GM12878 (cell line): ENCODE measurements at places on chromosomes 4 and X. TPM values are rescaled to one million over a fixed set of nuclear protein-coding genes. Genes with fewer than 3 reads are reported as not detected.

DNA sequence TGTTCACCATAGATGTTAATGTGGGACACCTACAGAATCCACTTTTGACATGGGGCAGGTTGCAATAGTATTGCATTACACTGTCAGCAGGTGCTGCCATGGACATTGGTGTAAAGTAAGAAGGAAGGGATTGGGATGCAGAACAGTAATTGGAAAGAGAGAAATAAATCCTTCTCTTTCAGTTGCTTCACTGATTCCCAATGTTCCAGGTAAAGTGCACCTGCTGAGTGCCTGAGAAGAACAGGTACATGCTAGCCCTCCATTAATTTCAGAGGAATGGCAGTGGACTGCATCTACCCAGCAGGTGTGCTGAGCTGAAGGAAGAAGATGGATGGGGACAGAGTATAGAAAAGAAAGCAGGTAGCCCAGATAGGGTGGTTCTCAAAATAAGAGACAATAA, 248.5 kb downstream of the TENM3 start:
- H3K4me1 ChIP-seq = peaks cover 8% of the 10 kb centered on the region
- no peak overlapping the region for H3K4me3 ChIP-seq
- H3K27ac ChIP-seq = no peak overlapping the region
- no peak for DNase-seq

Gene GNRHR
- polyA plus RNA-seq = 0.10 TPM in 1 of 2 replicates, not detected in the other

DNA sequence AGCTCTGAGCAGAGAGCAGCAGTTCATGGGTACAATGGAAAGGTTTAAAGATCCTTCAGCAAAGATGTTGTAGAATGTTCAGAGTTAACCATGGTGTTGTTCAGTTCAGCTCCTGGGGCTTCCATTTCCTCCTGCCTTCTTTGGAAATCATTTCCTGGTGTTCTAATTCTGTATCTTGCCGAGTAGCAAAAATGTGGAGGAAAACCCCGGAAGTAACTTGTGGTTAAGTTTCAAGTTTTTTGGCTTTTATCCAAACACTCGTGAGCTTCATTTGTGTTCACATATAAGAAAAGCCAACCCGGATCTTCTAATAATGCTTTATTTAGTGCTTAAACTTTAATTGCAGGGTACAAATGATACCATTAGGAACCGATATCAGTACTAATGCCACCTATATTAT, 33.6 kb upstream of the ARX start:
- H3K36me3 ChIP-seq = no peaks in the 10 kb centered on the region
- no peaks in the 10 kb centered on the region; the same call in 1 of the 2 replicates for H3K27me3 ChIP-seq
- no peak overlapping the region for H3K27ac ChIP-seq

- peak overlapping the region; percentile 71 for H3K27ac ChIP-seq
- peaks cover 37% of the 10 kb centered on the region for H3K4me1 ChIP-seq
- DNase-seq = no peak
- peak overlapping the region; percentile 13; the same call in 1 of the 2 replicates for H3K4me3 ChIP-seq
- peaks cover 5% of the 10 kb centered on the region for H3K36me3 ChIP-seq
These were observed 15.3 kb downstream of the SEPTIN6 start for GRCh38 chrX:119677654-119677981.

DNA sequence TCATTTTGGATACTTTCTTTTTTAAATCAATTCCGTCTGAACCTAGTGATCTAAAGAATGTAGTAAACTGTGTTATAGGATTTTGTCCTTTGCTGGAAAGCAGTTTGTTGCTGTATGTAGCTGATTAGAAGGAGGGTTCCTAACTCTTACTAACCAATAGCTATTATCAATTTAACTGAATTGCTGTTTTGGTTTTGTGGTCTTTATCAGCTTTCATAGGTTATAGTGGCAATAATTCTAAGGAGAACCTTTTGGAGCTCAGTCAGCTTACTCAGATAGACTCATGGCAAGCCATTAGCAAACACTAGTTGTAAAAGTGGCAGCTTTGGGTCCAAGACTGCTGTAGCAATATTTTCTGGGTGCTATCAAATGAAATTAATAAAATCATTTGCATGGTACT, 29.6 kb downstream of the SH3BGRL start:
- H3K4me1 ChIP-seq = no peaks in the 10 kb centered on the region
- no peak overlapping the region for H3K4me3 ChIP-seq
- no peaks in the 10 kb centered on the region for H3K36me3 ChIP-seq
- no peak for DNase-seq
- no peak overlapping the region for H3K27ac ChIP-seq

GRCh38 chrX:87890437-87890836, 372.8 kb downstream of the KLHL4 start:
- DNase-seq = no peak
- H3K27me3 ChIP-seq = no peaks in the 10 kb centered on the region
- no peaks in the 10 kb centered on the region for H3K4me1 ChIP-seq
- no peaks in the 10 kb centered on the region for H3K36me3 ChIP-seq

DNA sequence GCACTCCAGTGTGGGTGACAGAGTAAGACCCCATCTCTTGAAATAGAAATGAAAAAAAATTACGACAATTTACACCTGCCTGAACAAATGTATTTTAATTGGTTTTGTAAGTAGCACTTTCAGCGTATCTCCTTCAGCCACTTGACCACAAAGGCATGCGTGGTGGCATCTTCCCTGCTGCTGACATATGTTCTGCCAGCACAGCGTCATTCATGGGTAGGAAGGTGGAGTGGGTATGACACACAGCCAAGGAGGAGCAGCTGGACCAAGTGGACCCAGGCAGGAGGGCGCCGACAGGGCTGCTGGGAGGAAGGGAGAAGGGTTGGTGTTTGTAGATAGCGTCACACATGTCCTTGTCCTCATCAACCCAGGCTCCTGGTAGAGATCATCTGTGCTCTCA, 28.6 kb upstream of the CLDN34 start:
- DNase-seq = no peak
- peaks cover 3% of the 10 kb centered on the region; the same call in 1 of the 2 replicates for H3K4me1 ChIP-seq
- H3K4me3 ChIP-seq = no peak overlapping the region

- H3K36me3 ChIP-seq = no peaks in the 10 kb centered on the region
- H3K4me1 ChIP-seq = no peaks in the 10 kb centered on the region
- no peak overlapping the region for H3K27ac ChIP-seq
- no peak for DNase-seq
- no peak overlapping the region for H3K4me3 ChIP-seq
These were observed 71.9 kb downstream of the ATG4A start for GRCh38 chrX:108163333-108164082.

DNA sequence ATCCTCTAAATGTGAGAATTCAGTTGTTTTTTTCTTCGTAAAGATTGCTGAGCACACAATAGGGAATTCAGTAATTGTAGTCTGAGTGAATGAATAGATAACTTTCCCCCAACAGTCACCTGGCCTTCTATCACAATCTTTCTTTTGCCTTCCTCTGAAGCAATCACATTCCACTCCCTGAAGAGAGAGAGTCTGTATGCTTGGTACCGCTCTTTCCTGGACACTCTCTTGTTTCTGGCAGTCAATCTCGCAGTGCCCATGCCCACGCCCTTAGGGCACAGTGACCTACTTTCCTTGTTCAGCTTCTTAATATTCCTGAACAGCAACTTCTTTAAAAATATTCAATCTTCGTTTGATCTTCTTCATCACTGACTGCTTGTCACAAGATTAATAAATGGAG, 255.9 kb downstream of the ADAMTS3 start:
- H3K4me1 ChIP-seq = no peaks in the 10 kb centered on the region
- no peak for DNase-seq
- H3K4me3 ChIP-seq = no peak overlapping the region
- H3K36me3 ChIP-seq = no peaks in the 10 kb centered on the region

Gene TRIM60
- not detected in 2 replicates for polyA plus RNA-seq

GRCh38 chrX:136115126-136115903, 32.0 kb upstream of the FHL1 start:
- H3K27me3 ChIP-seq = no peaks in the 10 kb centered on the region
- no peak overlapping the region for H3K27ac ChIP-seq
- DNase-seq = no peak
- H3K36me3 ChIP-seq = no peaks in the 10 kb centered on the region
- no peaks in the 10 kb centered on the region for H3K4me1 ChIP-seq

- H3K27me3 ChIP-seq = no peaks in the 10 kb centered on the region
- H3K4me1 ChIP-seq = peaks cover 25% of the 10 kb centered on the region
- H3K27ac ChIP-seq = peak overlapping the region; percentile 64
- H3K4me3 ChIP-seq = no peak overlapping the region
These were observed 66.8 kb downstream of the RAPGEF2 start for GRCh38 chr4:159169404-159170302.

- H3K36me3 ChIP-seq = no peaks in the 10 kb centered on the region
- no peak for DNase-seq
- H3K27me3 ChIP-seq = no peaks in the 10 kb centered on the region
- no peak overlapping the region for H3K4me3 ChIP-seq
These were observed 49.2 kb upstream of the ATP8A1 start for GRCh38 chr4:42706086-42706485.

Gene MAGEA6
- not detected in 2 replicates for polyA plus RNA-seq

DNA sequence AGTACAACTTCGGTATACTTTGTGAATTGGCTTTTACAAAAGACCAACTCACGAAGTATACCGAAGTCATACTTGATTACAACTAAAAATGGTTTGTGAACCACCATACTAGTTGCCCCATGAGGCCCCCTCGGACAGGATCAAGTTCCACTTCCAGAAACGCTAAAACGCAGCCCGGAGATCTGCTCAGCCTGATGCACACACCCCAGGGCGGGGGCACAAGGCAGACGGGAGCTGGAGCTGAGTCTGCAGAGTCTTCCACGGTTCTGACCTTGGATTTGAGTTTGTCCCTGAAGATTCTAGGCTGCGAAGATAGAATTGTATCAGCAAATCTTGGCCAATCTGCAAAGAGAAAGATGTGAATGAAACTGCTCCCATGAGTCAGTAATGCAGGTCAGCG, 118.1 kb downstream of the SORCS2 start:
- DNase-seq = no peak
- H3K27ac ChIP-seq = no peak overlapping the region
- H3K27me3 ChIP-seq = no peaks in the 10 kb centered on the region
- H3K4me3 ChIP-seq = no peak overlapping the region
- no peaks in the 10 kb centered on the region for H3K36me3 ChIP-seq

DNA sequence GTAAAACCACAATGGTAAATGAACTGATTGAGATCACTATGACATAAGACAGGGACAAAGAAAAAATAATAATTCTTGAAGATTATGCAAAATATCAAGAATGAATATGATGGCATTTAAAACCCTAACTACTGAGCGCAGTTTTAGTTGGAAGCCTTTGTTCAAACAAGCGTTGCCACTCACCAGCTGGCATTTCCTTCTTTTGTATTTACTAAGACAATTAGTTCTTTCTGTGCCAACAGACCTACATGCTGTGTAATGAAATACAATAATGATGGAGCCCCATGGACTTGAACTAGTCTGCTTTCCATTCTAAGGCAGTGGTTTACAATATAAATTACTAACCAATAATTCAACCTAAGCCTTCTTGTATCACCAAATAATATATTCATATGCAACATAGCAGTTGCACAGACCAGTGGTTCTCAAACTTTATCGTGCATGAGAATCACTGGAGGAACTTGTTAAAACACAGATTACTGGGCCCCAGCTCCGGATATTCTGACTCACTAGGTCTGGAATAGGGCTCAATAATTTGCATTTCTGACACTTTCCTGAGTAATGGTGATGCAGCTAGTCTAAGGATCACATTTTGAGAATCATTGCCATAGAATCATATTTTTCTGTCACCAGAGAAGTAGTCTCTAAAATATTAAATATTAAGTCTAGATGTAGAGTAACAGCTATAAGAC, 196.4 kb upstream of the MAGEB18 start:
- DNase-seq = no peak
- no peaks in the 10 kb centered on the region for H3K27me3 ChIP-seq
- H3K4me1 ChIP-seq = no peaks in the 10 kb centered on the region
- no peak overlapping the region for H3K27ac ChIP-seq
- H3K4me3 ChIP-seq = no peak overlapping the region

DNA sequence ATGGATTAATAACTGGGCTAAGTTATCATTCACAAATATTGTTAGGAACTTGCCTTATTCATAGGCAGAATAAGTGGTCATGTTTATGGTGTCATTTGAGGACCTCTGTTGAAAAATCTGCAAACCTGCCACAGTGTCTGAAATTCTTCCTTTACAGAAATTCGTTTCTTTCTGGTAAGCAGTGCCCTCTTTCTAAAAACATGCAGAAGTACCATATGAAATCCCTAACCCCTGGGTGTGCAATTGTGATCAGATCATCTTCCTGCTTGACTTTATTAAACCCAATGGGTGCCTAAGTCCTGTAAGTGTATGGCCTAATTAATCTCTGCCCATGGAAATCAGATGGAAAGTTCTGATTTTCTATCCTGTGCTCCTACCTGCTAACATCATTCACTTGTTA, 4.4 kb upstream of the HTATSF1 start:
- DNase-seq = no peak
- H3K4me3 ChIP-seq = no peak overlapping the region
- H3K27me3 ChIP-seq = no peaks in the 10 kb centered on the region; the same call in 1 of the 2 replicates
- H3K27ac ChIP-seq = no peak overlapping the region
- H3K4me1 ChIP-seq = no peaks in the 10 kb centered on the region

DNA sequence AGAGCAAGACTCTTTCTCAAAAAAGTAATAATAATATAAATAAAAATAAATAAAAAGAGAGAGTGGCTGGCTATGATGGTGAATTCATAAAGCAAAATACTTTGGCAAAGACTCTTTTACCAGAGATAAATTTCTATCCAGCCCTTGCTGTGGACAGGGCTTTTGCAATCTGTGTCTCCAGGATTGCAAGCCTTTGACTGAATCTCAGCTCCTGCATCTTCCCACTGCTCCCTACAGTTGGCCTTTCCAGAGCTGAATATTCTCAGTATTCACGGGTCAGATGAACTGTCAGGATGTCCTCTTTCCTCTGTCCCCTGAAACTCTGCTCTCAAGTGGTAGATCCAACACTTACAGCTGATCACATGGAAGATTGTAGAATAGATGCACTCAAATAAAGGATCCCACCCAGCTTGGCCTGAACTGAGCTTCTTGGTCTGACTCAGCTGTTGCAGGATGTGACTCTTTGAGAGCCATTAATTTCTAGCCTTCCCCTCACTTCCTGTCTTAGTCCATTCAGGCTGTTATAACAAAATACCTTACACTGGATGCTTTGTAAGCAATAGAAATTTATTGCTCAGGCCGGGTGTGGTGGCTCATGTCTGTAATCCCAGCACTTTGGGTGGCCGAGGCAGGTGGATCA, 123.4 kb upstream of the GUCY1A1 start:
- no peaks in the 10 kb centered on the region for H3K4me1 ChIP-seq
- H3K27ac ChIP-seq = no peak overlapping the region
- H3K36me3 ChIP-seq = no peaks in the 10 kb centered on the region
- DNase-seq = no peak
- no peaks in the 10 kb centered on the region for H3K27me3 ChIP-seq

Gene CXorf58
- 0.15 TPM in 1 of 2 replicates, not detected in the other for polyA plus RNA-seq

DNA sequence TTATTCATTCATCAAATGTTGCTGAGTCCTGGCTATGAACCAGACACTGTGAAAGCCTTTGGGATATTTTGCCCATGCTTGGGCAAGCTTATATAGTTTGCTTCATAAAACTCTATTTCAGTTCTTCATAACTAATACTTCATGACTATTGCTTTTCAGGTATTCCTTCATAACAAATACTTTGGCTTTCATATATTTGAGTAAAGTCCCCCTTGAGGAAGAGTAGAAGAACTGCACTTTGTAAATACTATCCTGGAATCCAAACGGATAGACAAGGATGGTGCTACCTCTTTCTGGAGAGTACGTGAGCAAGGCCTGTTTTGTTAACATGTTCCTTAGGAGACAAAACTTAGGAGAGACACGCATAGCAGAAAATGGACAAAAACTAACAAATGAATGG, 1.7 kb upstream of the AFP start:
- DNase-seq = no peak
- no peaks in the 10 kb centered on the region for H3K27me3 ChIP-seq
- H3K4me3 ChIP-seq = no peak overlapping the region
- no peak overlapping the region for H3K27ac ChIP-seq
- H3K36me3 ChIP-seq = no peaks in the 10 kb centered on the region

GRCh38 chr4:120850018-120850599, 72.4 kb downstream of the PRDM5 start:
- H3K27ac ChIP-seq = no peak overlapping the region
- DNase-seq = no peak
- no peaks in the 10 kb centered on the region for H3K27me3 ChIP-seq
- H3K4me1 ChIP-seq = no peaks in the 10 kb centered on the region; the same call in 1 of the 2 replicates
